ENCODE measurements at places on chromosomes 3 and 15.

DNA sequence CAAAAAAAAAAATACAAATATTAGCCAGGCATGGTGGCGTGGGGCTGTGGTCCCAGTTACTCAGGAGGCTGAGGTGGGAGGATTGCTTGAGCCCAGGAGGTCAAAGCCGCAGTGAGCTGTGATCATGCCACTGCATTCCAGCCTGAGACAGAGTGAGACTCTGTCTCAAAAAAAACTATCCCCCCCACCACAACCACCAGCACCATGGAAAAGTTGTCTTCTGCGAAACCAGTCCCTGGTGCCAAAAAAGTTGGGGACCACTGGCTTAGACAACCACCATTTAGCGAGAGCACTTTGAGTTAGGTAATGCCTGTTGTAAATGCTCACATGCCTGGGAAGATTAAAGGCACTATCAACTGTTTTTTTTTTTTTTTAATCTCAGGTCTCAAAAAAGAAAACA, 15.4 kb downstream of the ARHGAP31 start:
- no peak for DNase-seq

- DNase-seq, result no peak
Observed at GRCh38 chr3:186614266-186614596, 1.4 kb downstream of the AHSG start.

DNA sequence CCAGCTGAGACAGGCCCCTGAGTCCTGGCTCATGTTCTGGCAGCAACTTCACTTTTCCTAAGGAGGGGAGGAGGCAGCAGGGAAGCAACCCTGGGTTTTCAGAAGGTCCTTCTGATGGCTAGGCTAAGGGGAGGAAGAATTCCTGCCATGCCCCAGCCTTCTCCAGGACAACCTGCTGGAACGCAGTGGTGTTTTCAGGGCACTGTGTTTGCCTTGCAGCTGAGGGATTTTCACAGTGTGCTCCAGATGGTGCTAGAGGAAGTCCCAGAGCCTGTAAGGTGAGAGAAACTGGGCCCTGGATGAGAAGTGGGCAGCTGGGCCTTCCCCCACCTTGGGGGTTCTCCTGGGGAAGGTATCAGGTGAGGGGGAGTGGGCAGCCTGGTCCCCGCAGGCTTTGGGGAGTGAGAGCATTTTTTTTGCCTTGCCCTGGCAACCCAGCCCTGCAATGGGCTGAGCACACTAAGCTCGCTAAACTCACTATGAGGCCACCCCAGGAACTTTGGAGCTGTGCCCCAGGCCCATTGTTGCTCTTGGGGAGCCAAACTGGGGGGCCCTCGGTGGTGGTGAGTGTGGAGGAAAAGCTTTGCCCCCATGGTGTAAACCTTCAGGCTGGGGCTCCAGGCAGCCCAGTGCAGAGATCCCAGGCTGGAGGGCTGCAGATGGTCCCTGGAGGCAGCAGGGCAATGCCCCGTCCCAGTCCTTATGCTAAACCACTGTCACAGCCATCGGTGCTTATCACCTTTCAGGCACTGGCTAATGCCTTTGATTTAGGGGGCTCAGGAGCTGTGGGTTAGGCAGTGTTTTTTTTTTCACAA, 41.1 kb downstream of the ACAA1 start:
- DNase-seq, result no peak

GRCh38 chr3:148854061-148854460, 11.0 kb upstream of the CPA3 start:
- DNase-seq, result no peak

DNA sequence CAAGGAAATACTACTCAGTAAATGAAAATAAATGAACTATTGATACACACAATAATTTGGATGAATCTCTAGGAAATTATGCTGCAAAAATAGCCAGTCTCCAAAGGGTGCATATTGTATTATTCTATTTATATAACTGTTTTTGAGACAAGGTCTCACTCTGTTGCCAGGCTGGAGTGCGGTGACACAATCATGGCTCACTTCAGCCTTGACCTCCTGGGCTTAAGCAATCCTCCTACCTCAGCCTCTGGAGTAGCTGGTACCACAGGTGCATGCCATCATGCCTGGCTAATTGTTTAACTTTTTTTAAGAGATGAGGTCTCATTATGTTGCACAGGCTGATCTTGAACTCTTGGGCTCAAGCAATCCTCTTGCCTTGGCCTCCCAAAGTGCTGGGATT, 12.5 kb downstream of the KLHDC8B start:
- DNase-seq, result no peak

DNA sequence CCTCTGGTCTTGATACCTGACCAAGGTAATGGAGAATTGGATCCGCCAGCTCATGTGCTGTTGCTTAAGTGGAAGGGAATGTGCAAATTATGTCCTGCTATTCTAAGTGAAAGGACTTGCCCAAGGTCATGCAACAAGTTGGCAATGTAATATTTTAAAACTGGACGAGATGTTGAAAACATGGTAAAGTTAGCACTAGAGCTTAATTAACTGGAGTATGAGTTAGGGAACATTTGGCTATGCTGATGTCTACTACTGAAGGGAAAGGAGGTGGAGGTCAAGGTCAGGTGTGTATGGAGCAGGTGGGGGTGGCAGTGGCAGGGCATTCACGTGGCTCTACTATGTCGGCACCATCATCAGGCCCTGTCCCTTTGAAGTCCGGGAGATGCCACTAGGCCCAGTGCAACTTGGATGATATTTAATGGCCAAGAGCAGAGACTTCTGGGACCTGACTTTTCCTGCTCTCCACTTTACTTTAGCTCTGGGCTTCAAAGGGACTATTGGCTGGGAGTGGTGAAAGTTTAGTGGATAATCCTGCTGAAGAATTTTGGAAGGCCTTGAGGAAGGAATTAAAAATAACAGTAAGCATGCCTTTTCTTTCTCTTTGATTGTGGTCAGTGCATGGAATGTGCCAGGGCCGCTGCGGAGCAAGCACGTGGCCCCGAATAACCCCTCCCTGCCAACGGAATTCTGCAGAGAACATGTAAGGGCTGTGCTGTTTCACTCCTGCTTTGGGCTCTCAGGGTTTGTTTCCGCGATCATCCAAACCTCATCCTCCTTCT, 14.9 kb downstream of the SMAD3 start:
- DNase-seq, result peak; percentile 95

DNA sequence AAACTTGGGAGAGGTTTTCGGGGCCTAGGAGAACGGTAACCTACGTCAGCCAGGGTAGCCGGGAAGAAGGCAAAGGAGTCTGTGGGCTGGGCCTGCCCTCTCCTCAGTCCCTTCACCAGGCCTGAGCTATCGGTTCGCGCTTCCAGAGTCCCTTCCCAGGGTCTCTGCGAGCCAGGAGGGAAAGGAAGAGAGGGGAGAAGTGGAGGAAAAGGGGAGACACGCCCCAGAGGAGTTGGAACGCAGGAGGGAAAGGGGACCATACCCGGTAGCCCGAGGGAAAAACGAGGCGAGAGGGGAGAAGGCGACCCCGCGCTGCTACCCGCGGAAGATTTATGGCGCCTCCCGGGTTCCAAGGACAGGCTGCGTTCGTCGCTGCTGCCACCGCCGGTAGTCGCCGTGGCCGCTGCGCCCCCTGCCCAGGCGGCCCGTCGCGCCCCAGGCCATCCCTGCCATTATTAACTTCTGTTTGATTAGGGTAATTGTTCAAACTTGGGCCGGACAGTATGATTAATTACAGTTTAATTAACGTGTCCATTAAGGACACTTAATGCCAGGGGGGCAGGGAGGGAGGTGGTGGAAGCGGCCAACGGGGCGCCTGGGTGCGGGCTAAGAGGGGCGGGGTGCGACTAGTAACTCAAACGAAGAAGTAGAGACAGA, 3.4 kb upstream of the SKOR1 start:
- no peak for DNase-seq

DNA sequence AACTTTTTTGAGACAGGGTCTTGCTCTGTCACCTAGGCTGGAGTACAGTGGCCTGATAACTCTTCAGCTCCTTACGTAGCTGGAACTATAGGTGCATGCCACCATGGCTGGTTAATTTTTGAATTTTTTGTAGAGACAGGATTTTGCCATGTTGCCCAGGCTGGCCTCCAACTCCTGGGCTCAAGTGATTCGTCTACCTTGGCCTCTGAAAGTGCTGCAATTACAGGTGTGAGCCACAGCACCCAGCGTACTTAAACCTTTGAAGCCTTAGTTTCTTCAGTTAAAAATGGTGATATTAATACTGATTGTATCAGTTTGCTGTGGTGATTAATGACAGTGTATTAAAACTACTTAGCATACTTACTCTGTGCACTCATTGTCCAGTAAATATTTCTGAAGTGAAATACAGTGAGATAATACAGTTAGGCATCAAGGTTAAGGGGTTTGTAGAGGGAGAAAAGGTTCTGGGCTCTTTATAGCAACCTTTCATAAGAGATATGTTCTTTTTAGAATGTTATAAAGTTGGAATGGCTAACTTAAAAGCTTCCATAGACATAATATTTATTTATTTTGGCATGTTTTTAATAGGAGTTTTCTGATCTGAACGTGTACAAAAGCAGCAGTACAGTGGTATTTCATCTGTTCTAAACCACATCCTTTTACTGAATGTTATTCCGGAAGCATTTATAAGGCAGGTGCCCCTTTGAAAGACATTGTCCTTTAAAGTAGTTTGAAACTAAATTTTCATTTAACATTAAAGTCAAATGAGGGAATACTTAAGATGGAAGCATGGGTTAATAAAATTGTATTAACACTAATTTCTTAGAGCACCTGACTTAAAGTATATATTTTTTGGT, 23.6 kb downstream of the NCK1 start:
- DNase-seq, result no peak

DNA sequence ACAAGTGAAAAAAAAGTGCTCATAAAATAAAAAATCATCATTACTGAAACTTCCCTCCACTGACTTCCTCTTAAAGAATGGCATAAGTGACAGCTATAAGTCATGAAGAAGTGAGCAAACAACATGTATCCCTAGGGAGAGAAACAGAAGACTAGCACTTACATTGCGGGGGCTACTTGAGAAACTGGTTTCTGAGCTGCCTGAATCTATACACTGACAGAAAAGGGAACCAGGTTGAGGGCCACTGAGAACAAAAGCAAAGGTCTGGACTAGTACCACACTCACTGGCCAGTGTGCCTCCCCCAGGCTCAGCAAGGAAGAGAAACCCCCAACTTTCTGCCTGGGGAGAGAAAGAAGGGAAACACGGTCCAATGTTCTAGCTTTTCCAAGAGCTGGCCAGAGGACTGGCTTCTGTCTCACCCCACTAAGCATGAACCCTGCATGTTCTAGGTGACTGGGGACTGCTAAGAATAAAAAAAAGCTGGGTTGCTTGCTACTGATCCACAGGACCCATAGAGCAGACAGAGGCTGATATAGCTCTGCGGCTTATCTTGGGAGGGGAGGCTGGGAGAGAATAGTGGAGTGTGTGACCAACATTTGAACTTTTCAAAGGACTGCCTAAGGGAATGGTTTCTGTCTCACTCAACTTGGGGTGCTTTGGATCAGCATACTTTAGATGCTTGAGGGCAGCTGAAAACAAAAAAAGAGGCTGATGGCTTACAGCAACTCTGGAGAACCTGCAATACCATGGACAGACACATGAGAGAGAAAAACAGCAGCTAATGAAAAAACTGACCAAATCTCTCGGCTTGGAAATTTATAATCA, 8.1 kb downstream of the RAD18 start:
- peak; percentile 89 for DNase-seq

GRCh38 chr3:80350771-80351170, 583.0 kb upstream of the ROBO1 start:
- DNase-seq, result no peak

DNA sequence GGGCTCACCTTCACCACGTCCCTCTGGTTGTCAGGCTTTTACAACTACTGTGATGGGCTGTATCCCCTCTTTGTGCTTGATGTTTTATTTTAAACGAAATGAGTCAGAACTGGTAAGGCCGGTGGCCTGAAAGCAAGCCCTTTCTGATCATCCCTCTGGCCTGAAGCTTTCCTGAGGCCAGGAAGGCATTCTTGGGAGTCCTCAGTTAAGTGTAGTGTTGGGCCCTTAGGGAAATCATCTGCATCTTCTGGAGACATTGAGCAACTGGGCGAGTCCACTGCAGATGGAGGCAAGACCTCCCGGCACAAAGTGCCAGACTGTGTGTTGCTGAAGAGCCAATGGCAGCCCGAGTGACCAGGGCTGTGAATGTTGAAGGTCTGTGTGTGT, 33.0 kb upstream of the AMOTL2 start:
- DNase-seq, result peak; percentile 74

GRCh38 chr3:196688349-196688748, 23.7 kb downstream of the CEP19 start:
- peak; percentile 67 for DNase-seq

DNA sequence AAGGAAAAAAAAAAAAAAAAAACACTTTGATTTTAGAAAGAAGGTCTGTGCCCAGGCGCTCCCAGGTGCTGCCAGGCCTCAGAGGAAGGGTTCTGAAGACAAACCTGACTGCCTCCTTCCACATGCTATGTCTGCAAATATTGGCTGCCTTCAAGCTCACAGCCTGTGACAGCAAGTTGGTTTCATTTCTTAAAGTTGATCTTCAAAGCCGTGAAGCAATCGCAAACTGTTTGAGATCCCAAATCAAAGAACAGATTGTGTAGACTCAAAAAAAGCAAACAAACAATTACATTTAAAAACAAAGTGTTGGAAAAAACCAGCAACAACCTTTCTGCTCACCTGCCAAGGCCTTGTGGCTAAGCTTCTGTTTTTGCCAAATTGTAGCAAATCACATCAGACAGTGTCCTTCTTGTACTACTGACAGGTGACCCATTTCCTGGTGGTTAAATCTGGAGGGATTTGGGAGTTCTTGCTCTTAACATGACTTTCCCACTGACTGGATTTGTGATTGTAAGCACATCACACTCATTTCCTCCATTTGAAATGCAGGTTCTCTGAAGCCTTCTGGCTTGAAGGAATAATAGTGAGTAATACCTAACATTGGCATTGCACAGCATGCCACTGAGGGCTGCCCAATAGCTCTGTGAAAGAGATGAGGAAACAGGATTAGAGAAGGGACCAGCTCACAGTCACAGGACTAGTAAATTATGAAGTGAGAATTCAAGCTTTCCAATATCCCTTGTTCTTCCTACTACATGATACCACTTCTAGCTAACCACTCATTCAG, 502.4 kb downstream of the LPP start:
- DNase-seq, result peak; percentile 51

DNA sequence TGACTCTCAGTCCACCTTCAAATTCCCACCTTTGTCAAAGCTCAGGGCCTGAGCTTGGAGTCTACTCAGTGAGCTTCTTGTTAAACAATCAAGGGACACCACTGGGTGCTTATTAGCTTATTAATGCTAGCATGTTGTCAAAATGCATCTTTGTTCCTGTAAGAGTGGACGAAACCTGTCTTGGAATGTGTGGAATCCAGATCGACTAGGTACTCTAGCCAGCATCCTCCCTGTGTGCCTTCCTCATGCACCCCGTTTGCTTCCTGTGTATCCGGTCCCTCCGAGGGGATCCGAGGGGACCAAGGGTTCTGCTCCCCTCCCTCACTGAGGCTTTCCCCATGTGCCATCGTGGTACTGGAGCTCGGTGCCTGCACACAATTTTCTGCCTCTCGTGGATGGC, 75.7 kb upstream of the UBE3A start:
- DNase-seq, result no peak

DNA sequence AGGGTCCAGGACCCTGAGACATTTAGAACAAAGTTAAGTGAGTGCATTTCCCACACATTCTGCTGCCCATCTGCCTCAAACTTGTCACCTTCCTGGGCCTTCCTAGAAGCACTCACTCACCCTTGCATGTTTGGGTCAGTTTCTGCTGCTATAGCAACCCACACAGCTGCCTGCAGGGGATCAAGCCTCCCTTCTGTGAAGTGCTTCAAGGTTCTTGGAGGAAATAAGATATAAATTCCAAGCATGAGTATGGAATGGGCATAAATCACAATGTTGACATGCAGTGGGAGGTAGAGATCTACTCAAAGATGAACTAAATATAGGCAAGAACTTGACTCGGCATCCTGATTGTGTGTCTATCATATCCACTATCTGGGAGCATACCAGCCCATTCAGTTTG, 140.4 kb downstream of the SLC9A9 start:
- no peak for DNase-seq

Data from EH (cell line).